ENCODE measurements at places on chromosomes 7 and 10.

GRCh38 chr7:42869131-42870020 lies 42.5 kb downstream of the C7orf25 start:
- DNase-seq = no peak

- no peak for DNase-seq
Observed at GRCh38 chr10:73717556-73717955, 19.6 kb upstream of the AGAP5 start.

DNA sequence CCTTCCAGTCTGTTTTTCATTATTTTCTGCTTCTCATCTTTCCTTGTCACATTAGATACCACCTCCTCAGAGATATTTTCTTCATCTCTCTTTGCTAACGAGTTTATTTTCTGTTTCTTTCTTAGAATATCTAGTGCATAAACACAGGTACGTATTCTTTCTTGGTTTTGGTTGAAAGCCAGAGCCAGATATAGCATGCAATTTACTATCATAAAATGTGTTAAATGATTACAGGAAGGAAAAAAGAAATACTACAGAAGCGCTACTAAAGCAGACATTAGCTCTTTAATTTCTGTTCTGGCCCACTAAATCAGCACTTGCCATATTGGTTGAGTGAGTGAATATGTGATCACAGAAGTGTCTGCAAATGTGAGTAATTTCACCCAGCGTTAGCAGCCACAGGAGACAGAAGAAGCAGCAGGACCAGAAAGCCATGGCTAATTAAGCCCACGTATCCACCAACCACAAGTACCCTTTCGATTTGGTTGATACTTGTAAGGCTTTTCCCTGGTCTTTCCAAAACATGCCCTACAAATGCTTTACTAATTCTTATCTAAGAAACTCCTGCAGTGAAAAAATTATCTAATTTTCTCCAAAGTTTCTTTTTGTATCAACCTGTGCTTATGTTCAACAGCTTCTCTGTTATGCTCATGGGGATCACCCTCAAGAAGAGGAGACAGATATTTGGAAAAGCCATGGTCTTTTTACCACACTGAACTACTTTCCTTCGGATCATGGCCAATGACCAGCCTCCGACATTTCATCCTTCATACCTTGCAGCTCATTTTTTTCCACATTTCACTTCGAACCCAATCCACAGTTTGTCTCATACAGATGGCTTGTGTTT lies 23.1 kb upstream of the MACC1 start:
- DNase-seq = no peak

DNA sequence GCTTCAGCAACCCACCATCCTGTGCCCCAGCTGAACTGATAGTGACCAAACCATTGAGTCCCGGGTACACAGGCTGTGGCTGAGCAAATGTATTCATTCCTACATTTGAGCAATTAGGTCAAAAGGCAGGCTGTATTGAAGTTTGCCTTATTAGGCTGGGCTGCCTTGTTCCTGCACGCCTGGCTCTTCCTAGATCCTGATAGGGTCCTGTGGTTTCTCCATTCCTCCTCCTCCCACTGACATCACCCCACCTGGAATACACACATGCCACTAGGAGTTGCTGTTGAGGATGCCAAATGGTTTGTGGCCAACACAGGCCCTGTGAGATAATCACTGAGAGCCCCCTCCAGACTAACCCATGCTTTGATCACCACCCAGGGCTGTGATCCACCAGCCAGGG lies 66.4 kb upstream of the FGFR2 start:
- DNase-seq = no peak

GRCh38 chr7:19312416-19312815 lies 167.2 kb upstream of the FERD3L start:
- DNase-seq = no peak

DNA sequence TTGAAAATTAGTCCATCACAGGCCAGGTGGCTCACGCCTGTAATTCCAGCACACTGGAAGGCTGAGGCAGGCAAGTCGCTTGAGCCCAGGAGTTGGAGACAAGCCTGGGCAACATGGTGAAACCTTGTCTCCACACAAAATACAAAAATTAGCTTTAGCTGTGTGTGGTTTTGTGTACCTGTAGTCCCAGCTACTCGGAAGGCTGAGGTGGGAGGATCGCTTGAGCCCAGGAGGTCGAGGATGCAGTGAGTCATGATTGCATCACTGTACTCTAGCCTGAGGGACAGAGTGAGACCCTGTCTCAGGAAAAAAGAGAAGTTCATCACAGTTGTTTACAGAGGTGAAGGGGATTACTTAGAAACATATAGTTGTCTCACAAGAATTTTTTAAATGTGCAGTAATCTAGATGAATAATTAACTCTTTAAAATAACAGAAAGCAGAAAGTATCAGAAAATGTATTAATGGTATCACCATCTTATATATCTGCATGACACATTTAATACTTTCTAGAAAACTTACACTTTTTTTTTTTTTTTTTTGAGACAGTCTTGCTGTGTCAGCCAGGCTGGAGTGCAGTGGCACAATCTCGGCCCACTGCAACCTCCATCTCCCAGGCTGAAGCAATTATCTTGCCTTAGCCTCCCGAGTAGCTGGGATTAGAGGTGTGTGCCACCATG lies 8.9 kb downstream of the LCOR start:
- no peak for DNase-seq

DNA sequence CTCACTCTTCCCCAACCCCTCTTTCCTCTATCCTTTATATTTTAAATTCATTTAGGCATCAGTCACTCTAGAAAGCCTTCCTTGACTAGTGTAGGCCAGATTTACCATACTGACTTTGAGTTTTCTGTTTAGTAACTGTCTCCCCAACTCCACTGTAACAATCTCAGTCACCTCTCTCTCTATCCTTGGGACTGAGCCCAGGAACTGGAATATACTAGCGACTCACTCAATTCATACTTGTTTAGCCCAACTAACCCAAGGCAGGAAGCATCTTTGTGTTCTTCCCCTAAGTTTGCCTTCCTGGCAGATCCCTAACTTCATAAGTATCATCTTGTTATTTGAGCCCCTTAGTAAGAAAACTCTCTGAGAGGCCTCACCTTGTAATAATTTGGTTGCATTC lies 19.1 kb downstream of the PLCE1 start:
- no peak for DNase-seq

DNA sequence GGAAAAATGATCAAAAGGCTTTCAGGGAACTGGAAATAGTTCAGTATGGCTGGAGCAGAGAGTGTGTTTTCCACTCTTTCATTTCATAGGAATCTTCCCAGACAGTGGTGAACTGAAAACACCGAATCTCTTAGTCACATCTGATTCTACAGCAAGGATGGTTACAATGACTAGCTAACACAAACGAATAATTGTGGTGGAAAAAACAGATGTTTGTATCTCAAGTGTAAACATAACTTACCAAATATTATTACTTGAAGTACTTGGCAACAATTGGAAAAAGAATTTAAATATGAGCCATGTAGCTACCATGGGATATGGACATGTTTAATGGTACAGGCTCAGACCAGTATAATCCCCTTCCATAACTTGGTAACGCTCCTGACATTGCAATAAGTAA lies 21.1 kb upstream of the BPGM start:
- DNase-seq = no peak

GRCh38 chr7:28135760-28136159 lies 44.8 kb downstream of the JAZF1 start:
- DNase-seq = no peak

- no peak for DNase-seq
Observed at GRCh38 chr10:9291081-9291480, 1236.6 kb downstream of the GATA3 start.

DNA sequence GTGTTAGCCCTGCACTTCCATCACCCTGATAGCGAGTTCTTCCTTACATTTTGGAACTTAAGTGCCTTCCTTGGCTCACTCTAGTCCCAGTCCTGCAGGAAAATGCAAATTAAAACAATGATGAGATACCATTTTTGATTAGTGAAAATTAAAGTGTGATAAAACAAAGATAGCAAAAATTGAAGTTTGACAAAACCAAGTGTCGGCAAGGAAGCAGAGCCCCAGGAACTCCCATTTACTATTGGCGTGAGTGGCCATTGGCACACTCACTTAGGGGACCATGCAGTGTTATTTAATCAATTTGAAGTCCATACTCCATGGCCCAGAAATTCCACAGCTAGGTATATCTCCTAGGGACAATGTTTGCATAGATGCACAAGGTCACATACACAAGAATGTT lies 28.4 kb downstream of the LAMB4 start:
- DNase-seq = no peak

- DNase-seq = no peak
Observed at GRCh38 chr10:71259815-71260501, 47.6 kb downstream of the UNC5B start.

DNA sequence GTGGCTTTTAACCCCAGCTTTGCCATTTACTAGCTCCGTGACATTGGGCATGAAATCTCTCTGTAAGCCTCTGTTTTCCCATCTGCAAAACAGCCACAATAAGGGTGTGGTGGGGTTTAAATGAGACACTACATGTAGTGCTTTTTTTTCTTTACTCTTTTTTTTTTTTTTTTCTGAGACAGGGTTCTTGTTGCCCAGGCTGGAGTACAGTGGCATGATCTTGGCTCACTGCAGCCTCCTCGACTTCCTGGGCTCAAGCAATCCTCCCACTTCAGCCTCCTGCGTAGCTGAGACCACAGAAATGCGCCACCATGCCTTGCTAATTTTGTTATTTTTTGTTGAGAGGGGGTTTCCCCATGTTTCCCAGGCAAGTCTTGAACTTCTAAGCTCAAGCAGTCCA lies 8.3 kb upstream of the DENND10 start:
- DNase-seq = no peak

DNA sequence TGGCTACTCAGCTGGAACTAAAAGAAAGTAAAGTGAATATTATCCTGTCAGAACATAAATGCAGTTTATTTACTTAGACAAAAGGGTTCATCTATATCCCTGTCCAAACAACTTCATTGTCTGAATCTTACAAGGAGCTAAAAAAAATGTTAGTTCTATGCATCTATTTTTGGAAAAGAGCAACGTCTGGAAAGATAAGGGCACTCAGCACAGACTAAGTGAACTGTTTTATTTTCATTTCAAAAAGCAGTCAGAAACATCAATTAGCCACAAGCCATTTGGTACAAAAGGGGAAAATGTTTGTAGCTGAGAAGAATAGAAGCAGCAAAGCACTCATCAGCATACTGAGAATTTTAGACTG lies 245.5 kb downstream of the FOXP2 start:
- no peak for DNase-seq

GRCh38 chr7:87480386-87480785 lies 4.9 kb upstream of the ABCB4 start:
- DNase-seq = no peak
